ENCODE measurements at places on chromosomes 1 and 21.

- no peak for DNase-seq
Measured at GRCh38 chr1:39270368-39270767, 65.9 kb downstream of the MACF1 start.

- no peak for DNase-seq
Measured at GRCh38 chr1:230011333-230012092, 55.5 kb upstream of the GALNT2 start.

- no peak for DNase-seq
Measured at GRCh38 chr1:71193153-71193552, 112.3 kb upstream of the ZRANB2 start.

GRCh38 chr1:23867542-23867894, 572 bp downstream of the FUCA1 start:
- no peak for DNase-seq

GRCh38 chr1:235342039-235342438, 13.7 kb downstream of the GGPS1 start:
- no peak for DNase-seq

- no peak for DNase-seq
Measured at GRCh38 chr1:33791251-33791650, 72.6 kb upstream of the HMGB4 start.

GRCh38 chr21:26923986-26924385, 42.9 kb downstream of the ADAMTS5 start:
- DNase-seq, result no peak

- no peak for DNase-seq
Measured at GRCh38 chr1:172351754-172352161, 68.7 kb upstream of the C1orf105 start.

DNA sequence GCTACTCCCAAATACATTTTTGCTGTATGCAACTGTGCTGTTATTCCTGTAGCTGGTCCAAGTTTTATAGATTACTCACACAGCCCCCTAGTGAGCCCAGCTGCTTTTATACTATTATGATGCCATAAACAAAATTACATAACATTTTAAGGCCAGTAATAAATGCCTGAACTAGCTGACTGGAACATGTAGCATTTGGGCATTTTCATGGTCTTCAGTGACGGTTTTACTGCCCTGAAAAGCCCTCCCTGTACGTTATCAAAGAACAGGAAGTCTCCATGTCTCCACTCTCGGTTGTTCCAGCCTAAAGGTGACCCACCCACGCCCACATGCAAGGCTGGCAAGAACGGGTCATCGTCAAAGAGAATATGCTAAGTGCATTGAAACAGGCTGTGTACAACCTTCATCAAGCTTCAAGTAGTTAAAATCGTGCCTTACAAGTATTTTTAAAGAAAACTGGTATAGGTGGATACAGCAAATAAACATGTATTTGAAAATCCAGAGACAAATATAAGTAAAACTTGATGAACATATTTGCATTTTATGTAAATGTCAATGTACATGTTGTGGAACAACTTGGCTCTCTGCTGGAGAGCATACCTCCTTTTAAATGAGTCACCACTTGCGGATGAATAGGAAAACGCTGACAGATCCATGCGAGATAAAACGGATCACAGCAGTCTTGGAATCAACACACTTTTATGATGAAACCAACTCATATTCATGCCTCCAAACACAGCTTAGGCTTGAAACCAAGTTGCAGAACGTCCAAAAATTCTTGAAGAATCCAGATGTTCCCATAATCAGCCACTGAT, 520.5 kb downstream of the SMYD3 start:
- DNase-seq, result no peak

DNA sequence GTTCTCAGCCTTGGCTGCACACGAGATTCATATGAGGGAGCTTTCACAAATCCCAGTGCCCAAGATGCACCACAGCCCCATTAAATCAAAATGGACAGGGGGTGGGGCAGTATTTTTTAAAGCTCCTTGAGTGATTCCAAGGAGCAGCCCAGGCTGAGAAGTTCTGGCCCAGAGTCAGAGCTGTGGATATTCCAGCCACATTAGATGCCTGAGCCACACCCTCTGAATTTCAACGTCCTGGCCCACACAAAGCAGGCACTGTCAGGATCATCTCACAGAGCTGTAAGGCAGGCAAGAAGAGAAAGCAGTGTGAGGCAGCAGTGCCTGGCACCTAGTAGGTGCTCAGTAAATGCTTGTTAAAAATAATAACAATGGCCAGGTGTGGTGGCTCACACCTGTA, 37.4 kb downstream of the PAX7 start:
- no peak for DNase-seq

- DNase-seq, result no peak
Measured at GRCh38 chr1:46224966-46225365, 21.8 kb downstream of the LURAP1 start.

DNA sequence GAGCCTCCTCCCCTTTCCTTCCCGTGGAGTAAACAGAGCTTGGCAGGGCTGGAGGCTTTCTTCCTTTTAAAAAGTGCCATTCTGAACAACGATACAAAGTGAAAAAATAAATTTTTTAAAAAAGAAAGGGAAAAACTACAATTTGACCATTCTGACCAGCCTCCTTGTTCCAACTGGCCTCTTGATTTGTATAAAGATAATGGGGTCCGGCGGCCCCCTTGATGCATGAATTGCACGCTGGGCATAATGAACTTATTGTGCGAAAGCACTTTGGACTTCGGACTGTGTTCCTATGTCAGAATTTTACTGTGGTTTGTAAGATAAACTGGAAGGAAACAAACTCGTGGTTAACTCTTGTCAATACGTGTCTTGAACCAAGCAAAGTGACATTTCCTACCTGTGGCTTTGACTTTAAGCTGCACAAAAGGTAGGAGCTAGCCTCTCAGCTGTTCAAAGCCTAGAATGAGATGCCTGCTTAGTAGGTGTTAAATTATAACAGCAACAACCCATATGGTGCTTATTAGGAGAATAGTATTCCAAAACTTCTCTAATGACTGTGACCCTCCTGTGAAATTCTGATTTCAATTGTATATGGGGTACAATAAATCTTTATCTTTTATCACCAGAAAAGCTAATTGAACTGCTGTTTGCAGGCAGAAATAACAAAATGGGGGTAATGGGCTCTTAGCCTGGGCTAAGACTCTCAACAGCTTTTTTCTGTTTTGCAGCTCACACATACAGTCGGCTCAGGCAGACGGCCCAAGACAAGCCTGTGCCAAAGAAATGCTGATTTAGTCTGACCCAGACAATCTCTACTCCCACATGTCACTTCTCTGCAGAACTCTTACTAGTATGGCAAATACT, 9.3 kb downstream of the IRF2BP2 start:
- DNase-seq, result no peak

DNA sequence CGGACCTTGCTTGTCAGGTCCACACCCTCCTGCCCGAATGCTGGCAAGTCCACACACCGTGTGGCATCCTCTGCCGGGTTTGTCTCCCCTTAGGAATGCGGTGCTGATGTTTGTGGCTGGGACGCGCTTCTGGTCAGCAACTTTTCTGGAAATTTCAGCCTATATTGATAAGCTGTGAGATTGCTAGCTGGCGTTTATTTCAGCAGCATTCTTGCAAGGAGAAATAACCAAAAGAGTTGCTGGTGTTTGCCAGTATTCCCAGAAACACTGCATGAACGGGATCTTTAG, 601 bp downstream of the CEPT1 start:
- DNase-seq, result no peak

- no peak for DNase-seq
Measured at GRCh38 chr1:202944438-202944921, 13.6 kb downstream of the ADIPOR1 start.

Measured in NCI-H2081 treated with DMSO at 0.1 percent for 48 hours (cell line).